ENCODE measurements at places on chromosomes 3 and 15. TPM values are rescaled to one million over a fixed set of nuclear protein-coding genes. Genes with fewer than 3 reads are reported as not detected.

DNA sequence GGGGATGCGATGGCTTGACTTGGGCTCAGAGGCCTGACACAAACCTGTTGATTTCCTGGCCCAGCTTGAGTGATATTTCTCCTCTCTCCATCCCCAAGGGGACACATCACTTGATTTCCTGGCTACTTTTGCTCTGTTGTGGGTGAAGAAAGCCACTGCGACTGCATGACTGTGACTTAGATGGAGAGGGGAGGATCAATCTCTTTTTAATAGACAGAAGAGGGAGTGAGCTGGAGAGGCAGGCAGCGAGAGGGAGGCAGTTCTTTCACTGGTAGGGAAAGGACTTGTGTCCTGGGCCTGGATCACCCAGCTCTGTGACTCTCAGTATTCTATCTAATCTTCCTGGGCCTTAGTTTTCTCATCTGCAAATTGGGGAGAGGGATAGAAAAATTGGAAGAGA, 189.8 kb upstream of the RGMA start:
- DNase-seq, result no peak

Gene SMAD3
- total RNA-seq, result 59.0 TPM

GRCh38 chr3:8872261-8872660, 91.0 kb downstream of the RAD18 start:
- DNase-seq, result no peak

Gene GPR149
- total RNA-seq, result 0.14 TPM

DNA sequence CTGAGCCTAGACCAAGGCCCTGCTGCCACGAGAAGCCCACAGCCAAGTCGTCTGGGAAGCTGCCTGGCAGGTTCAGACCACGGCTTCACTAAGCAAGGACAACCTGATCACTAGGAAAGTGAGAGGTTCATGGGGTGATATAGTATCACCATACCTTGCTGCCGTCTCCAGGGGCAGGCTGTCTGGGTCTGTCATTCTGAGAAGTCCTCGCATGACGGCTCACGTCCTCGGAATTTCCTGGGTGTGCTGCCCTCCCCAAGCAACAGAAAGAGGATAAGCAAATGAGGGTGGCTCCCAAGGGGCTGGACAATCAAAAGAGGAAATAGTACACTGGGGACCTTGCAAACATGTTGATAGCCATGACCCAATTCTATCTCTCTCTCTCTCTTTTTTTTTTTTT, 207.4 kb upstream of the IGF1R start:
- no peak for DNase-seq

DNA sequence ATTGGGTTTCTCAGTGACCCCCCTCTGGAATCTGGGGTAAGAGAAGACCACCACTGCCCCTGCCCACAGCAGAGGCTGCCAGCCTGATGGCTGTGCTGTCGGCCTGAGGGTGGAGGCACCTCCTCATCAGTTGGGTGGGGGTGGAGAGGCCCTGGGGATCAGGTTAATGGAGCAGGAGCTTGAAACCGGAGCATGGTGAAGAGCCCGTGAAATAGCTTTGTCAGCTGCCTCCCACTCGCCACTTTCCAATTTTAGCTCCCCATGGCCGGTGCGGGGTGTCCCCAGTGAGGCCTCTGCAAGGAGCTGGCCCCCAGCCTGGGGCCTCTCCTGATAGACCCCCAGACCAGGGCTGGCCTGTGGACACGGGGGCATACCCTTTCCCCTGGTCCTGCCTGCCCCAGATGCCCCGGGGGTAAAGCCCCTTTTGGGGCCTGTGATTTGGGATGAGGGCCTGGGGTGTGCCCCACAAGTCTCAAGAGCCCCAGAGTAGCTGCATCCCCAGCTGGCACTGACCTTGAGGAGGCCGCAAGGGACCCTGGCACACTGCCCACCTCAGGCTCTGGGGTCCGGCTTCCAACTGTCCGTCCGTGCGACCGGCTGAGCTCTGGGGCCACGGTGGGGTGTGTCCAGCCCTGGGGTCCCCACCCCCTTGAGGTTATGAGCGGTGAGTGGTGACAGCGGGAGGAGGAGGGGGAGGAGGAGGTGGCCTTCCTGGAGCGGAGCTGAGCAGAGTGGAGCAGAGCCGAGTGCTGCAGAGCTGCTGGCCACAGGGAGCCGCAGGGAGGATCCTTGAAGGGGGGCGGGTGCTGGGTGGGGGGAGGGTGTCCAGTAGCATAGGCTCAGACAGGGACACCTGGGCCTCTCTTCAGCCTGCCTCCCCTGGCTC, at the start of gene HHATL:
HHATL (minus strand) TSS at position 733 of the 886 bp plus-strand sequence. CDS start 1,972 bp downstream, outside the sequence.
- peak; percentile 64 for DNase-seq

DNA sequence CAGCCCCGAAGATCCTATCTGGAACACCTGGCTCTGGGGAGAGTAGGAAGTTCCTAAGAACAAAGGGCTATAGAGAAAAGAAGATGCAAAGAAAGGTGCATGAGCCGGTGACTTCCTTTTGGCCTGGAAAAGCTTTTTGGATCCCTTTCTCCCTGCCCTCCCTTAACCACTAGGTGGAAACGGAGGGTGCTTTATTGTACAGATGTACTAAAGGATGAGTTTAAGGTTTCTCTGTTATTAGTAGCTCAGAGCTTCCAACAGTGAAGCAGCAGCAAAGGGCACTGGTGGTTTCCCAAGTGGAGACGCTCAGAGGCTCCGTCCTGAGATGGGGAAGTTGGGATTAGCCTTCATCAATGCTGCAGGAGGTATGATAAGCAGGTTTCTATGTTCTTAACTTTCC, 5.9 kb upstream of the ADGRG7 start:
- no peak for DNase-seq
